ENCODE measurements at places on chromosomes 5 and 9.

DNA sequence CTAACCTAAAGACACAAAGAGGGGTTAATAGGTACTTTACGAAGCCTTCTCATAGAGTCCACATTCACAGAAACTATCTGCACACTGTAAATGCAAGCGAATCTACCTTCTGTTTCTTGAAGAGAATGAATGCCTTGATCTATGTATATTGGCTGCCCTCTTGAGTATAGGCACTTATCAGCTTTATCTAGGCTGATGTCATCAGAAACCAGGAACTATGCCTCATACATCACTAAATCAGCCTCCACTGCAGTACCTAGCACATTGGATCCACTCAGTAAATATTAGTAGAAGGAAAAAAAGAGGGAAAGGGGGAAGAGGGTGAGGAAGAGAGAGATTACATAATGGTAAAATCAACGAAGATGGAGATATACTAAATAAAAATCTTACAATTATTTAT is 477.1 kb downstream of the CAAP1 start:
- no peak for DNase-seq

DNA sequence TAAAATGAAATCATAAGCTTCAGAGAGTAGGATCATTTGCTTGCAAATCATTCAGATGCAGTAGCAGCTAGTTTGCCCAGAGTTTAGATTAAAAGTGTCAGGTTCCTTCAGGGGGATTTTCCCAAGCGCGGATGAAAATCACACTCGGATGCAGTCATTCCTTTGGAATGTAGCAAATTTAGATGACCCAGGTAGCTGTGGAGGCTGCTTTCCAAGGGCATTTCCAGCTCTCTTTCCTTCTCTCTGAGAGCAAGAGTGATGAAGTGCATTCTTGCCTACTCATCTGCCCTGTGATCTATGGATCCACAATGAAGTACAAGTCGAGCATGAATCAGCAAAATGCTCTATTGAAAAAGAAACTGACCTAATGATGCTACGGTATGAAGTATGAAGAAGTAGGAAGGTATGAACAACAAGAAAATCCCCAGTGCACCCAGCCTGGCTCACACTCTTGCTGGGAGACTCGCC is 200.2 kb downstream of the PLK2 start:
- DNase-seq, result no peak

GRCh38 chr9:129822898-129823541 is 916 bp downstream of the TOR1A start:
- DNase-seq, result no peak

DNA sequence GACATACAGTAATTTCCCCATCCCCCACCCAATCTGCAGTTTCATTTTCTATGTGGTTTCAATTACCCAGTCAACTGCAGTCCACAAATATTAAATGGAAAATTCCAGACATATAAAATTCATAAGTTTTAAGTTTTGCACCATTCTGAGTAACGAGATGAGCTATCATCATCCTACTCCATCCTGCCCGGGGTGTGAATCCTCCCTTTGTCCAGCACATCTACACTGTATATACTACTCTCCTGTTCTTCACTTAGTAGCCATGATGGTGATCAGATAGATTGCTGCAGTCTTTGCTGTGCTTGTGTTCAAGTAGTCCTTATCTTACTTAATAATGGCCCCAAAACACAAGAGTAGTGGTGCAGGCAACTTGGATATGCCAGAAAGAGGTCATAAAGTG is 11.3 kb downstream of the OXCT1 start:
- DNase-seq, result no peak

- no peak for DNase-seq
Measured at GRCh38 chr9:5773324-5773999, 59.5 kb downstream of the ERMP1 start.

- DNase-seq, result peak; percentile 59
Measured at GRCh38 chr5:111158105-111158744, 66.0 kb upstream of the CAMK4 start.

DNA sequence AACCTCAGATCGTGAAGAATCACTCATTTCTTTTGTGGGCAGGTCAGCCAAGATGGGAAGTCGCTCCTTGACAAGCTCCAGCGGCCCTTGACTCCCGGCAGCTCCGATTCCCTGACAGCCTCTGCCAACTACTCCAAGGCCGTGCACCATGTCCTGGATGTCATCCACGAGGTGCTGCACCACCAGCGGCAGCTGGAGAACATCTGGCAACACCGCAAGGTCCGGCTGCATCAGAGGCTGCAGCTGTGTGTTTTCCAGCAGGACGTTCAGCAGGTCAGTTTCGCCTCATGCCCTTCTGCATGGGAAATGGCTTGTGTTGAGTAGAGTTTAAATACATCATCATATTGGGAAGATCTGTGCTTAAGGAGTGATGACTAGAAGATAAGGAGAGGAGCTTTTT is 173.3 kb downstream of the TRIO start:
- no peak for DNase-seq

DNA sequence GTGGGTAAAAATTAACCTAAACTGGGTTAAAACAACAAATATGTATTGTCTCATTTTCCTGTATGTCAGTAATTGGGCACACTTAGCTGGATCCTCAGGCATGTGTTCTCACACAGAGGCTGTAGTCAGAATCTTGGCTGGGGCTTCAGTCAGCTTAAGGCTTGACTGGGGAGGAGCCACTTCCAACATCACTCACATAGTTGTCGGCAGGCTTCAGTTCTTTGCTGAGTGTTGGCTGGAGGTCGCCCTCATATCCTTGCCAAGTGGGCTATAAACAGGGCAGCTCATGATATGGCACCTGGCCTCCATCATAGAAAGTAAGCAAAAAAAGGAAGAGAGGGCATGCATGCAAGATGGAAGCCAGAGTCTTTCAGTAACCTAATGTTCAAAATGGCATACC is 173.0 kb downstream of the GIN1 start:
- no peak for DNase-seq

DNA sequence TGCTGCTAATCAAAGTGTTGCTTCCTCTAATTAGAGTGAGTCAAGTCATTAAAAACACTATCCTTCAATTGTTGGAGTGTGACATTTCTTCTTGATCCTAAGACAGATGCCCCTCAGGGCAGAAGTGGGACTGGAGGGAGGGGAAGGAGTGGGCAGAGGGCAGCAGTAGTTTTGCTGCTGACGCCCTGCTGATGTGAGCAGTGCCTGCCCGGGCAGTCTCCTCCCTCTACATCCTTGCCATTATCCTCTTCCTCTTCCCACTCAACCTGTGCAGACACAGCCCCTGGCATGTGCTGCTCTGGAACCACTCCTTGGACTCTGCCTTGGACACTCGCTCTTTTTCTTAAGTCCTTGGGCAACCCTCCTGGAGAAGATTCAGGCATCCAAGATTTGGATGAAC is 232.5 kb downstream of the HSPA4 start:
- no peak for DNase-seq

DNA sequence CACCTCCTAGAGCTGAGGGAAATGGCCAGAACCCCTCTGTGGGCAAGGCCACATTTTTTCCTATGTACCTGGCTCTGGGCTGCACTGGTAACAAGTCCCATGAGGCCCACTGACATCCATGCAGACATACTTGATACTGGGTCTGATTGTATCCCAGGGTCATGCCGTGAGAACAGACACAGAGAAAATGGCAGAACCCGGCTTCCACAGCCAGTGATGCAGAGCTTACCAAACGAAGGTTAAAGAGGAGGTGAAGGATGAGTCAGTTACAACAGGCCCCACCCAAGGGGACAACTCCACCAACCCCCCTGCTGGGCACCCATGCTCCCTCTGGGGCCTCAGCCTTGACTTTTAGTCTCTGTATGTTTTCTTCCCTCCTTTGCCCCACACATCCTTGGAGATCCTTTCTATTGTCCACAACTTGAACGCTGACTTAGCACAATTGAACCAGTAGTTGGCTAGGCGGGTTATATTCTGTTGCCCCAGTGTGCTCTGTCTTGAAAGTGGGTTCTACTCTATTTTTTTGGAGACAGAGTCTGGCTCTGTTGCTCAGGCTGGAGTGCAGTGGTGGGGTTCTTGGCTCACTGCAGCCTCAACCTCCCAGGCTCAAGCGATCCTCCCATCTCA is 93.5 kb downstream of the DAP start:
- no peak for DNase-seq

GRCh38 chr5:18526792-18527405 is 892.6 kb downstream of the TAF11L14 start:
- DNase-seq, result no peak

GRCh38 chr5:154238776-154239481 is 48.4 kb downstream of the GALNT10 start:
- no peak for DNase-seq

GRCh38 chr5:40572937-40573336 is 106.8 kb upstream of the PTGER4 start:
- DNase-seq, result no peak

- no peak for DNase-seq
Measured at GRCh38 chr5:14396066-14396465, 185.5 kb upstream of the OTULINL start.

- no peak for DNase-seq
Measured at GRCh38 chr5:174082286-174082685, 36.8 kb downstream of the NSG2 start.

- no peak for DNase-seq
Measured at GRCh38 chr9:129885018-129885669, 49.9 kb downstream of the USP20 start.

GRCh38 chr9:94289691-94290090 is 30.6 kb downstream of the ZNF169 start:
- no peak for DNase-seq

DNA sequence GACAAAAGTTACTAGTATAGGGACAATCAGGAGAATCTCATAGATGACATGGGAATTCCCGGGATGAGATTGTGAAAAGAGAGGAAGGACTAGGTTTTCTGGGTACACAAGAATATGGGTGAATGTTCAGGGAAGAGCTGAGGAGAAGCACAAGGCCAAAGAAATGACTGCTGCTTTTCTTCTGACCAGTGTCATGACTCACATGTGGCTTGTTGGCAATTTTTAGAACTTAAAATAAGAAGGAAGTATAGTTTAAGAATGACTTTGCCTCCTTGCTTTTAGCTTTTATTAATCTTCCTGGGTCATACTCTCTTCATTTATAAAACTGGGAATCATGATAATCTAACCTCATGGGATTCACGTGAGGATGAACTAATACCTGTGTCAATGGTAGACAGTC is 652.4 kb upstream of the MEF2C start:
- DNase-seq, result no peak

- DNase-seq, result no peak
Measured at GRCh38 chr5:130237721-130238120, 333.5 kb downstream of the CHSY3 start.

GRCh38 chr5:151151793-151152192 is 5.8 kb downstream of the ANXA6 start:
- DNase-seq, result no peak

DNA sequence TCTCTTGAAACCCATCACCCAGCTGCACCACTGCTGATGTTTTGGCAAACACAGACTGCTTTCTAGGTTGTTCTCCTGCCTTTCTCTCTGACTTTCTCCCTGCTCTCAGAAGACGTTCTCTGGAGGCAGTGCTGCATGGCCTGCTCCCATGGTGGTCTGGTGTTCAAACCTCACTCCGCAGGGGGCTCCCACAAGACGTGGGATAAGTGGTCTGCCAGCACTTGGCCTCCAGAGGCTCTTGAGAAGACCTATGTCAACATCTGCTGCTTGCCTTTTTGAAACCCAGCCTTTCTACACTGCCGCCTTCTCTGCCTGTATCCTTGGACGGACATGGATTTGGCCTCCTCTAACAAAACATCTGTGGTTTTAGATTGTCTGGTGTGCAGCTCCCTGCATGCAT is 16.6 kb downstream of the USP20 start:
- no peak for DNase-seq

DNA sequence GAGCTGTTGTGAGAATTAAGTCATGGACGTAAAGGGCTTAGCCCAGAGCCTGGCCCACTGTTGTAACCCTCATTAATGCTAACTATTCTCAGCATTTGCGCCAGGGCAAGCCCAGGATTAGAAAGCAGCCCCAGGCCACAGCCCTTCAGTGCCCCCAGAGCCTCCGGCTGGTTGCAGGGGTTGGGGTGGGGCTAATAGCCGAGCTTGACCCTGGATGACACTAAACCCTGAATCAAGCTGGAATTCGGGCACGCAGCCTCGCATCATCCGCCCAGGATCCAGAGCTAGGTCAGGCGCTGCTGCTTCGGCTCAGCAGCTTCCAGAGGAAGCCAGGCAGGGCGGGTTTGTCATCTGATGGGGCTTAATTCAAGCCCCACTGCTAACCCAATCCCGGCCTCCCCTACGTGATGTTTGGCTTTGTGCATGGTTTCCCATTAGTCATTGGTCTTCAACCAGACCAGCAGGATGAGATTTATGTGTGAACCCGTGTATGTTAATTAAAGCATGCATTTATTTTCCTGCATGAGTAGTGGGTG is 1.2 kb upstream of the MEGF9 start:
- DNase-seq, result no peak

GRCh38 chr9:133830310-133830709 is 92.2 kb upstream of the SARDH start:
- no peak for DNase-seq

- DNase-seq, result no peak
Measured at GRCh38 chr9:34572092-34572491, 17.4 kb downstream of the CNTFR start.

DNA sequence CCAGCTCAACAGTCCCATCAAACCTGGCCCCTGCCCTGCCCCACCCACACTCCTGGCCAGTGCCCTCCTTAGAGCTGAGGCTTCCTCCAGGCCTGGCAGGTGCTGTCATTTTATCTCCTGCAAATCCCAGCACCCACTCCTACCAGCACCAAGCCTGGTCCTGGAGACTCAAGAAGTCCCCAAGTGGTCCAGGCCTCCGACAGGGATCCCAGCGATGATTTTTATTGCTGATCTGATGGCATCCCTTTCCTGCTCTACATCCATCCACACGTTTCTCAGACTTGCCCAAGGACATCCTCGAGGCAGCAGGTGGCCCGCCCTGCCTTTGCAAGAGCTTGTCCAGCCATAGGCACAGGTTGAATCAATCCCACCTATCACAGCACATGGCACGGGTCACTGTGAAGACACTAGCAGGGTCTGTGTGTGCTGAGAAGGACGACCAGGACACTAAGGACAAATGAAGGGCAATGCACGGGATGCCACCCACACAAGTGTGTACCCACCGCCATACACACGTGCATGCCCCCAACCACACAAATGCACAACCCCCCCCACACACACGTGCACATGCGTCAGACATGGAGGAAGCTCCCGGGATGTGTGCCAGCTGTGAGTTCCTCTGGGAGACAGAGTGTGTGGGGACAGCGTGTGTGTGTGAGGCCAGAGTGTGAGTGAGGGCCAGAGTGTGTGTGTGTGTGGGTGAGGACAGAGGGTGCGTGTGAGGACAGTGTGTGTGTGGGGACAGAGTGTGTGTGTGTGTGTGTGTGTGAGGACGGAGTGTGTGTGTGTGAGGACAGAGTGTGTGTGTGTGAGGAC is 62.4 kb upstream of the UBAC1 start:
- DNase-seq, result no peak

GRCh38 chr9:95626885-95627558 is 110.3 kb upstream of the PTCH1 start:
- DNase-seq, result peak; percentile 10
